ENCODE measurements at places on chromosomes 6 and 20. TPM values are rescaled to one million over a fixed set of nuclear protein-coding genes. Genes with fewer than 3 reads are reported as not detected.
A peak's percentile ranks its signal among the peaks of the same experiment; 100 is the strongest.

DNA sequence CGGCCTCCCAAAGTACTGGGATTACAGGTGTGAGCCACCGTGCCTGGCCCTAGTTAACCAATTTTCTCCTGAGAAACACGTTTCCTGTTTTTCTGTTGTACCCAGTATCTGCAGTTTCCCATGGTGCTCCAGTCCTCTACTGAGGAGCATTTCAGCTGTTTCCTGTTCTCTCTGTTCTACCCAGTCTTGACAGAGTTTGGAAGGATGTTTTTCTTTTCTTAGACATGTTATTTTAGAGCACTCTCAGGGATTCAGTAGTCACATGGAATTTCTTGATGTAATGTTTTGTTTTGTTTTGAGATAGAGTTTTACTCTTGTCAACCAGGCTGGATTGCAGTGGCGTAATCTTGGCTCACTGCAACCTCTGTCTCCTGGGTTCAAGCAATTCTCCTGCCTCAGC, 129.8 kb upstream of the TIAM2 start:
- no peaks in the 10 kb centered on the region for H3K4me1 ChIP-seq
- no peak for DNase-seq
- H3K27ac ChIP-seq, result no peak overlapping the region
- H3K36me3 ChIP-seq, result no peaks in the 10 kb centered on the region
- no peaks in the 10 kb centered on the region for H3K27me3 ChIP-seq
- no peak overlapping the region for H3K4me3 ChIP-seq

DNA sequence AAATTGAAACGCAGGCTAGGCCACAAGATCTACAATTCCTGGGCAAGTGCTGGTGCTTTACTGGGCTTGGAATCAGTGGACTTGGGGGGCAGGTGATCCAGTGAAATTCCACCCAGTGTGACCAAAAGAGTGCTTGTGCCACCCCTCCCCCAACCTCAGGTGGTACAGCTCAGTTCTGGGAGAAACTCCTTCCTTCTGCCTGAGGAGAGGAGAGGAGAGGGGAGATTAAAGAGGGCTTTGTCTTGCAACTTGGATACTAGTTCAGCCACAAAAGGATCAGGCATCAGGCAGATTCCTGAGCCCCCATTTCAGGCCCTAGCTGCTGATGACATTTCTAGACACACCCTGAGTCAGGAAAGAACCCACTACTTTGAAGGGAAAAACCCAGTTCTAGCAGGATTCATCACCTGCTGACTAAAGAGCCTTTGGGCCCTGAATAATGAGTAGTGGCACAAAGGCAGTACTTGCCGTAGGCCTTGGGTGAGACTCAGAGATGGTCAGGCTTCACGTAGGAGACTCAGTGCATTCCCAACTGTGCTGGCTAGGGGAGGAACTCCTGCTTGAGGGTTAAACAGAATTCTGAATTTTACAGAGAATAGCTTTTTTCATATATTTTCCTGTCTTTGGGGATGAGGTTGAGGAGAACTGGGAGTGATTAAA, 446.7 kb downstream of the BMP2 start:
- H3K27me3 ChIP-seq, result no peaks in the 10 kb centered on the region
- H3K4me3 ChIP-seq, result no peak overlapping the region
- DNase-seq, result no peak
- no peak overlapping the region for H3K27ac ChIP-seq
- no peaks in the 10 kb centered on the region for H3K36me3 ChIP-seq
- H3K4me1 ChIP-seq, result no peaks in the 10 kb centered on the region

The STMND1 gene
- not detected for total RNA-seq

The PNLDC1 gene
- not detected for total RNA-seq

GRCh38 chr6:124683507-124683906, 278.7 kb upstream of the RNF217 start:
- H3K27ac ChIP-seq, result no peak overlapping the region

GRCh38 chr6:118467181-118467580, 80.9 kb upstream of the PLN start:
- H3K36me3 ChIP-seq, result peaks cover 10% of the 10 kb centered on the region
- no peak for DNase-seq
- no peak overlapping the region for H3K4me3 ChIP-seq
- no peaks in the 10 kb centered on the region for H3K4me1 ChIP-seq

- H3K4me3 ChIP-seq, result peak overlapping the region; percentile 32
- DNase-seq, result peak; percentile 39
- H3K27ac ChIP-seq, result peak overlapping the region; percentile 56
- no peaks in the 10 kb centered on the region for H3K36me3 ChIP-seq
These were observed 53.1 kb upstream of the FAM83D start for GRCh38 chr20:38873050-38873581.

All from naive thymus-derived CD4-positive, alpha-beta T cell (primary cell).